NCI-H1436 (cell line): ENCODE measurements at places on chromosomes 5 and 9.

- DNase-seq: no peak
Measured at GRCh38 chr5:27619982-27620381, 581.6 kb upstream of the CDH9 start.

DNA sequence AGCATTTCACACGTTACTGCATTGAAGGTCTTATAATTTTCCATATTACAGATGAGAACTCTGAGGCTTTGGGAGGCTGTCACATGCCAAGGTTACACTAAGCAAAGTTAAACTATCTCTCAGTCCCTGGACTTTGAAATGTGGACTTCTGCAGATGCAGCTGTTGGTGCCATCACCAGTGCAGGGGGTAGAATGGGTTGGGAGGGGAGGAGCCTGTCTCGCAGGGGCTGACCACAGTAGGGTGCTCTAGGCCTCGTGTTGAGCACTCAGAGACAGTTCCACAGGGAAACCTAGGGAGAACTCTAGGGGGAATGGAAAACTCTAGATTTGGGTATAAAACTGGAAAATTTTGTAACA, 220.9 kb downstream of the MAPKAP1 start:
- DNase-seq: no peak

DNA sequence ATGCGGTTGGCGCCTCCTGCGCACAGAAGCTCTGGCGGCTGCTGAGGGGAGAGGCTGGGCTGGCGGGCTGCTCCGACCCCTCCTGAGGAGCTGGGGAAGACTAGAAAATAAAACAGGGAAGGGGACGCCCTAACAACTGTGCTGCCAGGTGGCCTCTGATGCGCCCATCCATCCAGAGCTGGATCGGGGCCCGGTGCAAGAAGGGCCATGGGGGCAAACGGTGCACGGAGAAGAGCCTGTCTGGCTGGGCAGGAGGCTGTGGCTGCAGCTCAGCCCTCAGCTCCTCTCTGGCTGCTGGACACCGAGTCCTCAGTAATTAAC, 21.0 kb upstream of the MRNIP start:
- DNase-seq: no peak

DNA sequence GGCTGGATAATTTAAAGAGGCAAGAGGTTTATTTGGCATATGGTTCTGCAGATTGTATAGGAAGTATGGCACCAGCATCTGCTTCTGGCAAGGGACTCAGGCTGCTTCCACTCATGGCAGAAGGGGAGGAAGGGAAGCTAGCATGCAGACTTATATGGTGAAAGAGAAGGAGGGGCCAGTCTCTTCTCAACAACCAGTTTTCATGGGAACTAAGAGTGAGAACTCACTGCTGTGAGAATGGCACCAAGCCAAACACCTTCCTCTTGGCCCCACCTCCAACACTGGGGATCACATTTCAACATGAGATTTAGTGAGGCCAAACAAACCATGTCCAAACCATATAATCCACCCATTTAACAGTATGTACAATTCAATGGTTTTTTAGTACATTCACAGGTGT, 113.3 kb upstream of the SHB start:
- DNase-seq: peak; percentile 6

GRCh38 chr5:96692441-96692840, 30.3 kb downstream of the CAST start:
- no peak for DNase-seq

DNA sequence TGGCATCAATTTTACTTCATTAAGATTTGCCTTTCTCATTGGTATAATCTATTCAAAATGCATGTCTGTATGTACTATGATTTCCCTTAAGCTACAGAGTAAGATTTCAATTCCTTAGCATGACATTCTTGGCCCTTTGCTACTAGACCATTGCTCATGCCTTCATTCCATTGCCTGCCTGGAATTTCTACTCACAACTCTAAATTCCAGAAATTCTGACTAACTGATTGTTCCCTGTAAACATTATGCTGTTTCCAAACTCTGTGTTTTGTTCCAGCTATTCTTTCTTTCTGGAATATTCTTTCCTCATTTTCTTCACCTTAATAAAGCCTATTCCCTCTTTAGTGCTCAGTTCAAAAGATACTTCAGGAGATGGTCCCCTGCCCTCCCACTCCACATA, 568.8 kb upstream of the SEMA6A start:
- no peak for DNase-seq

- no peak for DNase-seq
Measured at GRCh38 chr5:158967541-158967940, 132.2 kb downstream of the EBF1 start.

DNA sequence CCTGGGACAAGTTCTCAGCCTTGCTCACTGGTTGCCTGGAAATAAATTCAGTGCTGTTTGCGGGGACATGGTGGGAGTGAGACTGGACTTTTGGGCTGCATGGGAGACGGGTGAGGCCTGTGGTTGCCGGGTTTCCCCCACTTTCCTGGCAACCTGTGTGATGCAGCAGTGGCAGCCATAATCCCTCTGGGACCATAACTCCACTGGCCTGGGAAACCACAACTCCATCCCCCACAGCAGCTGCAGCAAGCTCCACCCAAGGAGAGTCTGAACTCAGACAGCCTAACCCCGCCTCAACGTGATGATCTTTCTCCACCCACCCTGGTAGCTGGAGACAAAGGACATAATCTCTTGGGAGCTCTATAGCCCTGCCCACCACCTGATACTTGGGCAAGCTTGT, 349.9 kb downstream of the PIK3R1 start:
- DNase-seq: peak; percentile 24

DNA sequence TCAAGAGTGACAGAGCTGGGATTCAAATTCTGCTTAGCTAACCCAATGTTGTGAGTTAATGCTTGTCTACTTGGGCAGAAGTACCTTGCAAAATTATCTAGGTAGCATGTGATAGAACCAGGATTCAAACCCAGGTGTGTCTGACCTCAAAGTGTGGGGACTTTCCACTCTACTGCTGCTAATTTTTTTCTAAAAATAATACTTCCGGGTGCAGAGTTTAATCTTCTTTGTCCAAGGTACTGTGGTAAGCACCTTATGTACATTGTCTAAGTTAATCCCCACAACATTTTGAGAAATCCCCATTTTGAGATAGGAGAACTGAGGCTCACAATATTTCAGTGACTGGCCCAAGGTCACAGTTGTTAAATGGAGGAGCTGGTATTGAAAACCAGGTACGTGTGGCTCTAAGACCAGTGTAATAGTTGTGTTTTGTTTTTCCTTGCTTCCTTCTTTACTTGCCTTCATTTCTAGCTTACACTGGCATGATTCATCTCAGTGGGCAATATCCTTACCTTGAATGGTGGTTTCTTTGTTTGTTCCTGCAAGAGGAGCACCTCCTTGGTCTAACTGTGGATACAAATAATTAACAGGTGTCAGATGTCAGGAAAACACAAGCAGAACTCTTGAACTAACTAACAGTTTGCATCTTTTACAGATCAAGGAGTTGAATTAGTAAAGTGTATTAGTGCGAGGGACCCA, 7.5 kb downstream of the ALDOB start:
- DNase-seq: no peak

DNA sequence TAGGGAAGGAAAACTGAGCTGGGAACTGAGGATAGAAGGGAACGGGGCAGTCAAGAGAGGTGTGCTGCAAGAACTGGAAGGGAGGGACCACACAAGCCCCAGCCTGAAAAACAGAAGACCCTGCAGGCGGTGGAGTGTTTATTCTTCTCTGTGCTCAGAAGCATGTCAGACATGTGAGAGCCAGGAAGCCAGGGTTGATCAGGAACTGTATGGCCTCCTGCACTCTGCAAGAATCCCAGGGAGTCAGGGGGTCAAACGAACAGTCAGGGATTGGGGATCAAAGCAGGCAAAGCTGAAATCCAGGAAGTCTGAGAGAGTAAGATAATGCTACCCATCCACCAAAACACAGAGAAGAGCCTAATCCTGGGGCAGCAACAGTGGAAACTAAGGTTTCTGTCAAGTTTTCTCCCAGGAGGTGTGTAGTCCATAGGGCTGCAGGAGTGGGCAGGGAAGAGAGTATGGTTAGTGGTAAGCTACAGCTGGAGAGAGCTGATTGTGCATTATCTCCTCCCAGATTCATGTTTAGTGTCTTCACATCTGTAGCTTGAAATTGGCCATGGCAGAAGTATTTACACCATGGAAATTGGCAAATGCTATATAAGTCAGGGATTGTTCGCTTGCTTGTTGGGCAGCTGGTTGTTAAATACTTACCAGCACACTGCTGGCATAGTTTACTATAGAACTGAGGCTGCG, 115.4 kb upstream of the SLC44A1 start:
- no peak for DNase-seq

GRCh38 chr5:17235731-17236330, 18.4 kb downstream of the BASP1 start:
- DNase-seq: no peak

DNA sequence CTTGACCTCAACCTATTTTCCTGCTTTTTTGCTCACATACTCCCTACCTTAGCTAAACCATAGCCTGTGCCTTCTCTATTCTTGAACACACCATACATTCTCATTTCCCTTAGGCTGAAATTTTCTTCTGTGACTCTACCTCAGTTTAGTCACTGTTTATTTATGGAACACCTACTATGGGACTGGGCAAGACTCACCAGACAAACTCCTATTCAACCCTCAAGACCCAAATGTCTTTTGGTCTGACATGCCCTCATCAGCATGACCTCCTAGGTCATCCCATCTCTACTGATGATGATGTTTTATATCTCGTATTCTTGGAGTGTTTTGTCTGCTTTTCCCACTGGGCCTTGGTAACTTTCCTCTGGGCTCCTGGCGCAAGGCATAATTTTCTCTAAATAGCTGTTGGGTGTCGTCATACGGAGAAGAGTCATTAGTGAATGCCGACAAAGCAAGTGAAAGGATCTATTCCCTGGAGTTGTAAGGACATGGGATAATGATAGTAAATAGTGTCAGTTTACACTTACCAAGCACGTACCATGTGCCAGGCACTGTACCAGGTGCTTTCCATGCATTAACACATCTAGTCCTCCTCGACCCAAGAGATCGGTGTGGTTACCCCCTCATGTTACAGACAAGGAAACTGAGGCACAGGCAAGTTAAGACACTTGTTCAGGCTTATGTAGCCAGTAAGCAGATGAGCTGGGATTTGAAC, 22.4 kb upstream of the PITX1 start:
- no peak for DNase-seq

DNA sequence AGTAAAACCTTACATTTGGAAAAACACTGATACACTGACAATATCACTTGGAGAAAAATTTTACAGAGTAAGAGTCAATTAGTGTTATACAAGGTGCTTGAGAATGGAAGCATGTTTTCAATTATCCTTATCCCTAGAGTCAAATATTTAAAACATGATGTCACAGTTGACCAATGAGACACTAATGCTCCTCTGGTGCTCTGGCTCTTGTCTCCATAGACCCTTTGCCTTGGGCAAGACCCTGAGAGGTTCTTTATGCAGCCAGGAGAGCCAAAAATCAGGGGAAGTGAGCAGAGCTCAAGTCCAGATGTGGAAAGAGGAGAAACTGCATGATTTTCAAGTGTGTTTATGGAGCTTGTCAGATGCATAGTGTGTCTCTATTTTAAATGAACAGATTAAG, 153.9 kb downstream of the MARCHF11 start:
- DNase-seq: no peak

- peak; percentile 46 for DNase-seq
Measured at GRCh38 chr5:108655750-108656450, 91.8 kb upstream of the FER start.

DNA sequence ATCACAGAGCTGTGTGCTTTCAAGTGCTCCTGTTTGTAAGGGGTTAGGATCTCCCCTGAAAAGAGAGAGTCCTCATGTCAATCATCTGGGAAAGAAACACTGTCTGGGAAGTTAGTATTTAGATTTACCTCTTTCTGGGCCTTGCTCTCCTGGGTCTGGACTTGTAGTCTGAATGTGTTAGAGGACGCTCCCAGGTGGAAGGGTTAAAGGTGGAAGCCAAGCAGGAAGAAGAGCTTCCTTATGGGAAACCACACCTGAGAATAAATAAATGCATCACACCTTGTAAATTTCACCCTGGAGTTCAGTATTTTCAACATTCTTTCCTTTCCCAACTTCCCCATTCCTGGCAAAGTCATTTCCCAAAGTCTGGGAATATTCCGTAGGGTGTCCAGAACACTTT, 1.3 kb downstream of the PLGRKT start:
- DNase-seq: no peak

- no peak for DNase-seq
Measured at GRCh38 chr5:149452007-149452664, 73.0 kb upstream of the IL17B start.

GRCh38 chr9:92385953-92386352, 18.4 kb downstream of the OGN start:
- DNase-seq: no peak

DNA sequence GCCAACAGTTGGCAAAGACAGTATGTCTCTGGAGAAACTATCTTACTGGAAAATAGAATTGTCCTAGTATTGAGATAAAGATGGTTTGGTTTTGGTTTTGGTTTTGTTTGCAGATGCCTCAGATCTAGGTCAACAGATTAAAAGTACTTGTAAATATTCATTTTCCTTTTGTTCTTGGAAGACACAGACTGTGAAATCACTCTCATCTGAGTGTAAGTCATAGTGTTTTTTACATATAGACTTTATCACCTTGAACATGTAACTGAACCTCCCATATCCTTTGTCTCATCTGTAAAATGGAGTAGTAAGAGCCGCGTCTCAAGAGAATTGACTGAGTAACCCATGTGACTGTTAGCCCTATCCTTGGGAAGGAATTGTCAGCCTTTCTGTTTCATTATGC, 34.3 kb downstream of the MAP3K1 start:
- DNase-seq: no peak

GRCh38 chr5:69418554-69418953, 3.6 kb downstream of the MARVELD2 start:
- DNase-seq: no peak

GRCh38 chr5:118647587-118647986, 340.8 kb downstream of the DTWD2 start:
- DNase-seq: no peak

- DNase-seq: no peak
Measured at GRCh38 chr9:91833878-91834255, 116.2 kb downstream of the ROR2 start.

- DNase-seq: no peak
Measured at GRCh38 chr5:102625468-102625867, 126.7 kb upstream of the SLCO6A1 start.
